ENCODE measurements at places on chromosomes 16 and 17. TPM values are rescaled to one million over a fixed set of nuclear protein-coding genes. Genes with fewer than 3 reads are reported as not detected.

KIAA0753 gene
- 33.2 TPM for polyA plus RNA-seq

DNA sequence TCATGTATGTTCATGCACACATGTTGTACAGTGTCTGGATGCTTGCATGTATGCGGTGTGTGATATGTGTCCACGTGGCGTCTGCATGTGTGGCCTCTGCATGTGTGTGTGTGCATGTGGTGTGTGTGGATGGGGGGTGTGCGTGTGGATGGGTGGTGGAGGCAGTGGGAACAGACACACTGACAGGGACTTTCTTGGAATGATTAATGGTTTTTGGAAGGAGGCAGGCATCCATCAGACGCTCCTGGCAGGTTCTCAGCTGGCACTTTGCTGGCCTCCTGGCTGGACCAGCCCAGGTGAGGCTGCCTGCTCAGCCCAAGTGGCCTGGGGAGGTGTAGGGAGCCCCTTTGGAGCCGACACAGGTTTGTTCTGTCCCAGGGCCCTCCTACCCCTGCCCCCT, 121.2 kb upstream of the CIBAR2 start:
- DNase-seq: no peak

GRCh38 chr17:76561799-76562268, 22.0 kb downstream of the PRCD start:
- DNase-seq: no peak

KRT222 gene
- polyA plus RNA-seq: 0.21 TPM

DNA sequence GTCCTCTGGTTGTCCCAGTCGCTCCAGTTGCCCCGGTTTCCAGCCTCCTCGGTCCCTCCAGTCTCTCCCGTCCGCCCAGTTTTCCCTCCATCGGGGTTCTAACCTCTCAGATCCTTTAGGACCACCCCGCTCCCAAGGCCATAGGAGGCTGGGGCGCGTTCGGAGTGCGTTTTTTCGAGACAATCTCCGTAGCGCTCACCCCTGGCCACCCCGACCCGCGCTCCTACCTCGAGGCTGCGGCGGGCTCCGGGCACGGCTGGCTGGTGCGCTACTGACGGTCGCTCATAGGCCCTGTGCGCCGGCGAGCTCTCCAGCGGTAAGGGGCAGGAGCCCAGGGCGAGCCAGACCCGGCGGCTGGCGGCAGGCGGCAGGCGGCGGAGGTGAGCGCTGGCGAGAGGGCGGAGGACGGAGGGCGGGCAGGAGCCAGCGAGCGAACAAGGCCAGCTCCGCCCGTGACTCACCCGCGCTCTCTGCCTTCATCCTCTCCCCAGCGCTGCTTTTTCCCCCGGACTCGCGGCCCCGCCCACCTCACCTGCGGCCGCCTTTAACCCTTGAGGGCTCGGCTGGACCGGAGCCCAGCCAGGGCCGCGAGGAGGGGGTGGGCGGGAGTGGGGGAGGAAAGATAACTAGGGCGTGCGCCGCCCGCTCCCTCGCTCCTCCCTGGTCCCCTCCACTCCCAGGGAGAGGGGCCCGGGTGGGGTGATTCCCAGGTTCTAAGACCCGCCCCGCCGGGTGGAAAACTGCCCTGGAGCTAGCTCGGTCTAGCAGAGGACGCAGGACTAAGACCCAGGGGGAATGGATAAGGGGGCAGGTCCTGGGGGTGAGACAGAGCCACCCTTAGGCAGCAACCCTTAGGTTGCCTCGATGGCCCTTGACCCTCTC, at the start of gene SP6:
TSS of gene SP6 (minus strand) at position 472 of the 882 bp plus-strand sequence. CDS start 2,734 bp downstream, outside the sequence.
- no peak for DNase-seq

DNA sequence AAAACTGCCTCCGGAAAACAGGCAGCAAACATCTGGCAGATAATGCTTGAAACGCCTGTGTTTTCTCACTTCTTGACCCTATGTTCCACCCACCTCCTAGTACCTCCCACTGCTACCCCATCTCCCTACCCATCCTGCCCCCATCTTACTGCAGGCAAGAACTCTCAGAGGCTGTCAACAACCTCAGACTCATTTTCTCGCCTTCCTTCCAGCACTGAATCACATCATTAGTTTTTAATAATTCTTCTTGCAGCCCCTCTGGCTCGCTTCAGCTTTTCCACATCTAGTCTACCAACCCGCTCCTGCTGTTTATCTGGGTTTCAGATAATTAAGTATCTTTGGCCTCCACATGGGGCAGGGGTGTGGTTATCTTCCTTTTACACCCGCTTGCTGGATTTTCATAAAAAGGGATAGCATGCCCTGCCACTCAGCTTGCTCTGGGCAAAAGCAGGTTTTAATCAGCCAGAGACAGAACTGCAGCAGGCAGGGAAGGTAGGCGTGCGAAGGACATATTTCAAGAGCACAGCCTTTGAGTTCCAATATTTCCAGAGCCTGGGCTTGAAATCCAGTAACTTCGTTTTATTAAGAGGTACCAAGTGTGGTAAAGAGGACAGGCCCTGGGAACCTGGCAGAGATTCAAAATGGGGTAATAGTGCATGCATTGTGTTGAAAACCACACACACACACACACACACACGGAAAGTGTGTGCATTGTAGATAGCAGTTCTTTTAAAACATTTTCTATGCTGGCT, 87.5 kb downstream of the BMERB1 start:
- no peak for DNase-seq

NACA2 gene
- polyA plus RNA-seq: 2.4 TPM

DNA sequence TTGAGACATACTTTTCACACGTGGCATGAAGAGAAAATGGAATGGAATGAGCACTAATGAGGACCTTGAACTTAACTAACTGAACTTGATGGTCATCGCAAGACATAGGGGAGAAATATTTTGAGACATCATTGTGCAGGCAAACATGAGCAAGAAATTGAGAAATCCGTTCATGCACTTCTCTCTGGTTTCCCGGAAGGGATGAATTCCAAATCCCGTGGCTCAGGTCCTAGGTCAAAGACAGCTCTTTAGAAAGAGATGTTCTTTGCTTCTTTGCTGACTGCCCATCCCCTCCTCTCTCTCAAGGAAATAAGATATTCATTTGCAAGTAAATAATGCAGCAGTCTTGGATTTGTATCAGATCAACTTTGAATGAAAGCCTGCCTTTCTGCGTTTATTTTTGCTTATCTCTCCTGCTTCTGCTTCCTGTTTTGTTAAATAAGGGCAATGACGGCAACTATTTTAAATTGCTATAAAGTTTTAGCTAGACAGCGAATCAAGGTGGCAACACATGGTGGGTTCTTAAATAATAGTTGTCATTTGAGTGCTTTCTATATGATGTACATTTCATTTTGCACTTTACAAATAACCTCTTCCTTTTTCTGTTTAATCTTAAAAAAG, 657.8 kb downstream of the MAF start:
- DNase-seq: no peak

KCNJ12 gene
- polyA plus RNA-seq: 6.8 TPM

GRCh38 chr17:58677194-58677880, 14.5 kb downstream of the TEX14 start:
- DNase-seq: no peak

CACNG4 gene
- polyA plus RNA-seq: 3.1 TPM

- no peak for DNase-seq
These were observed 4.5 kb upstream of the RAI1 start for GRCh38 chr17:17676752-17677151.

GRCh38 chr16:5738586-5738985, 641.0 kb upstream of the EEF2KMT start:
- DNase-seq: no peak

ERI2 gene
- polyA plus RNA-seq: 28.2 TPM

TSPAN10 gene
- polyA plus RNA-seq: 3.9 TPM
